Trophoblast cell (in vitro differentiated cells and primary cell): ENCODE measurements at places on chromosomes 4 and X.

DNA sequence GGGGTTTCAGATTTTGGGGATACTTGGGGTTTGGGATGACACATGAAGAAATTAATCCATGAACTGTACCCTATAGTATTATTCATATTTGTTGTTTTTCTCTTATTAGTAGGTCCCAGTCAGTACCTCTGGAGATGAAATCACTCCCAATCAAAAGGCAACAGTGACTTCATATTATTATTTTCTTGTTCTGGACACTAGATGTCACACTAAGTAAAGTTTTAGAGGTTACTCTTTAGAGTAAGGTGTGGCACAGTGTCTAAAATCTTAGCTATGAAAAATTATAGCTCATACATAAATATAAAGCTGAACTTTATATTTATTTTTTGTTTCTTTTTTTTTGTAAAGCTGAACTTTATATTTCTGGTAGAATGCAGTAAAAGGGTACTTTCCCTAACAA, 35.1 kb downstream of the FAM114A1 start:
- no peak for DNase-seq

DNA sequence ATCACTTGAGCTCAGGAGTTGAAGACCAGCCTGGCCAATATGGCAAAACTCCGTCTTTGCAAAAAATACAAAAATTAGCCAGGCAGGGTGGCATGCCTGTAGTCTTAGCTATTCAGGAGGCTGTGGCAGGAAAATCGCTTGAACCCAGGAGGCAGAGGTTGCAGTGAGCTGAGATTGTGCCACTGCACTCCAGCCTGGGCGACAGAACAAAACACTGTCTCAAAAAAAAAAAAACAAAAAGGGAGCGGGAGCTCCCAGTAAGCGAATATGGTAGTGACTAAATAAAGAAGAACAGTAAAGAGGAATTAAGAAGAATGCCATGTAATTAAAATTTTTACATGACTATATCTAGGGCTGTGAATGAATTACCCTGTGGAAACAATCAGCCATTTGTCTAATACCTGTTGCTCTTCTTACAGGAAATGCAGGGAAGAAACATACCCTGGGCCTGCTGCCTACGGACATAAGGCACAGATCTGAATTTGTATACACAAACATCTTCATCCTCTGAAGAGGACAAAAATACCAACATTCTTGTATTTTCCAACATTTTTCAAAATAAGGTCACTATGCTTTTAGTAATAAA, 11.4 kb downstream of the WDFY3 start:
- DNase-seq: no peak

GRCh38 chr4:15317246-15317645, 110.6 kb upstream of the C1QTNF7 start:
- no peak for DNase-seq

DNA sequence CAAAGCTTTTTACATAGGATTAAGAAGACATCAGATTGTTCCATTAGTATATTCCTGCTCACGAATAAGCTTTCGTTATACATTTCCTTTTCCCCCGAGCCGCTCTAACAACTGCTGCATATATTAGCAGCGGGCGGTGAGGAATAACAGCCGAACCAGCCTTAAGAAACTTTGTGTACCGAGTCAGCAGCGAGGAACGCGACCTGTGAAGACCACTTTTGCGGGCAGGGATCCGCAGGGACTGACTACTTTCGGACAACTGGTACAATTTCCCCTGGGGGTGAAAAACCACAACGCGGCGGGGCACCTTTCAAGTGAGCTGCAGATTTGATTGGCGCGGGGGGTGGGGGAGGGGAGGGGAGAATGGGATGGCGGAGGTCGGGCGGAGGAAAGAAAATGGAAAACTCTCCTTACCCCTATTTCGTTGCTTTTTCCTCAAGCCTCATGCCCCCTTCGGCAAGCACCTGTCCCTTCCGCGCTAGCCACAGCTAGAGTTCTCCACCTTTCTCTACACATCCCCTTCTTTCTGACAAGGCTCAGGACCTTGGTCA, 5.9 kb upstream of the PITX2 start:
- no peak for DNase-seq

GRCh38 chrX:68644861-68645260, 2.6 kb upstream of the STARD8 start:
- DNase-seq: no peak

DNA sequence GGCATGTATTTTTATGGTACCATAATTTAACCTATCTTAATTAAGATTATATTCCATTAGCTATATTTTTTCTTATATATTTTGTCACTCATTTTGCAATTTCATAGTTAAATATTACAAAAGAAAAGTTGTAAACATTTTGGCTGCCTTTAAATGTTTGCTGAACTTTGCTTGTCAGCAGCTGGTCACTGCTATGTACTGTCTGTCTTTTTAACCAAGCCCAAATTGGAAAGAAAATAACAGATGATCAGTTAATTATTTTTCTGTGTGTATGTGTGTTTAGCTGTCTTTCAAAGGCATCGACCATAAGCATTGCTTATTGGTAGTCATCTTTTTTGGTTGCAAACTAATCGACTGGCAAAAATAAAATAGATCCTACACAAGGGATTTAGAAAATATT, 54.4 kb upstream of the SMAD1 start:
- no peak for DNase-seq

DNA sequence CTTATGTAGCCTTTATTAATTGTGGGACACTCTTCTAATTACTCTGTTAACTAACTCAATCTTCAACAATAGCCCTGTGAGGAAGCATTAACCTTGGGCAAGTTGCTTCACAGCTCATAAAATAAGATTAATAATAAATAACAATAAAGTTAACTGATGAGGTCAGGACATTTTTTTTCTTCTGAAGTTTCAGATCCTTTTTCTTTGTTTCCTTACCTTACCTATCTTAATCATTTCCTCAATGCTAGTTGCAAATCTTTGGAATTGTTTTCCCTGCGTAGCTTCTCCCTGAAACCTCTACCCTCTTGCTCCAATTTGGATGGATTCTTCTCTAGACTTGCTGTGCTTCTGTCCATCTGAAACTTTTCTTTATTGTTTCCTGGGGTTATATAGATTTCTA, 17.5 kb upstream of the PLAC8 start:
- DNase-seq: no peak

DNA sequence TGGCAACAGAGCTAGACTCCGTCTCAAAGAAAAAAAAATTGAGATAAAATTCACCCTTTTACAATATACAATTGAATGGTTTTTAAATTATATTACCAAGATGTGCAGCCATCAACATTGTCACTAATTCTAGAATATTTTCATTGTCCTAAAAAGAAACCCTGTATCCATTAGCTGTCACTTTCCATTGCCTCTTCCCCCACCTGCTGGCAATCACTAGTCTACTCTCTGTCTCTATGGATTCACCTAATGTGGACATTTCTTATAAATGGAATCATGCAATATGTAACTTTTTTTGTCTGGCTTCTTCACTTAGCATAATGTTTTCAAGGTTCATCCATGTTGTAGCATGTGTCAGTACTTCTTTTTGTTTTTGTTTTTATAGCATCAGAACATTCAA, 20.8 kb downstream of the ABHD18 start:
- no peak for DNase-seq

DNA sequence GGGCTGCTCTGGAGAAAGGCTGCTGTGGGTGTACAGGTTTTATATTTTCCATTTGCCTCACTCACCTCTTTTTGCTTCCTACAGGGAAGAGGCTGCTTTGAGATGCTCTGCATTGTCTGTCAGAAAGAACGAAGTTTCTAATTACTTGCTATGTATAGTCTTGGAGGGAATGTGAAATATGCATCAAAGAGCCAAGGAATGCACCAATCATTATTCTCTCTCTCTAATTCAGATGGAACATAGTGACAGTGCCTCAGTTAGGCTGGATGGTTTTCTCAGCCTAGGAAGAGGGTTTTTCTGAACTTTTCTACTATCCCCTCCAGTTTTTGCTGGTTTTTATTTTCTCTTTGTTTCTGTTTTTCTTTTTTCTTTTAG, 106.8 kb upstream of the SLC4A4 start:
- no peak for DNase-seq

DNA sequence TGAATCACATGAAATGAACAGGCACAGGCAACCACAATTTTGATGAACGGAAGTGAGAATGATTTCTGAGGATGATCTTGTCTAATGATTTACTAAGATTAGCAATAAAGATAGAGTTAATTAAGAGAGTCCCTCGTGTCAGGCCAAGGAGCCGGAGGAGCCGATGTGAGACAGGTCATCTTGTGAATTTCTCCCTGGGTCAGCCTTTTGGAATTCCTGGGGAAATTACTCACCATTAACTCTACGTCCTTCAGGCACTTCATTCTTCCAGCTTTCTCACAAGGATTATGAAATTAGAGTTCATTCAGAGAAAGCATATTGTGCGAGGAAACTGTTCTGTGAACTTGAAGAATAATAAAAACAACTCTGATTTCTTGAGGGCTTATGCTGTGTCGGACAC, 86.7 kb downstream of the PSAPL1 start:
- DNase-seq: no peak

- peak; percentile 88 for DNase-seq
Observed at GRCh38 chr4:8468746-8469535, 28.4 kb downstream of the TRMT44 start.

DNA sequence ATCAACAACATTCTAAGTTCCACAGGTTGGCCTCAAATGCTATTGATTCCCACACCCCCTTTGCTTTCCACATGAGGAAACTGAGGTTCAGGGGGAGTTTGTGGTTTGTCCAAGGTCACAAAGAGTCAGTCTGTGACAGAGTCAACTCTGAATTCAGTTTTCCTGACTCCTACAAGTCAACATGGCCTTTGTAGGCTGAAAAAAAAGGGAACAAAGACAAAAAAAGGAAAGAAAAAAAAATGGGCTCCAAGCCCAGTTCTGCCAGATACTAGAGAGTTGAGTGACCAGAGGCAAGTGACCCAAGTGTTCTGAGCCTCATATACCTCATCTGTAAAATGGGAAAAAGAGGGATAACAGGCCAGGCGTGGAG, 16.5 kb upstream of the PIM2 start:
- no peak for DNase-seq

GRCh38 chrX:102723456-102723855, 2.9 kb downstream of the GPRASP3 start:
- no peak for DNase-seq

DNA sequence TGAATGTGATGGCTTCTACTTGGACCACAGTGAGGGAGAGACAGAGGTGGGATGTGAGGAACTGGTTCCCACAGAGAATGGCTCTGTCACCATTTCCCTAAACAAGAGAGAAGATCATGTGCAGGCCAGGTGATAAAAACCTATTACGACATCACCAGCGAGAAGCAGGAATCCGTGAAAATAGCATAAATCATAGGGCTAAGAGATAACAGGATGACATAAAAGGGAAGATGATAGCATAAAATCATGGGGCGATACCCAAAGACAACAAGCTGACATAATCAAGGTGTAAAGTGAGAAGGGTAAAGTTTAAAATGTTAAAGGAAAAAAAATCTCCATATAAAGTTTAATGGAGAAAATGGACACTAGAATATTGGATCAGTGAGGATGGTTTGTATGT, 205.5 kb upstream of the SLIT2 start:
- DNase-seq: no peak

- DNase-seq: peak; percentile 59
Observed at GRCh38 chr4:55303760-55304165, 42.3 kb upstream of the SRD5A3 start.

DNA sequence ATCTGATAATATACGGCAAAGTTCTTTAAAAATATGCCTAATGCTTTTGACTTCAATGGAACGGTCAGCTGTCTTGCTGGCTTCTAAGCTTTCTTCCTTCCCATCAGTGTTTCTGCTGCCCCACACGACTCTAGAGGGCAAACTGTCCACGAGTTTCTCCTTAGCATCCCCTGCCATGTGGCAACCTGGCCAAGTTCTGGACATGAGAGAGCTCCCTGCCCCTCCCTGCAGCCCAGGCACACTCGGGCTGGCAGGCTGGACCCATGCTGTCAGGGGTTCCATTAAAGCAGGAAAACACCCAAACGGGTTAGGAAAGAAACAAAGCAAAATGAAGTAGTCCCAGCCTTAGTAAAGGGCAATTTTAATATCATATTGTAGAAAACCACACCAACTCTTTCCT, 38.8 kb downstream of the KDR start:
- no peak for DNase-seq

- peak; percentile 43 for DNase-seq
Observed at GRCh38 chr4:112704991-112705845, 68.3 kb downstream of the LARP7 start.

DNA sequence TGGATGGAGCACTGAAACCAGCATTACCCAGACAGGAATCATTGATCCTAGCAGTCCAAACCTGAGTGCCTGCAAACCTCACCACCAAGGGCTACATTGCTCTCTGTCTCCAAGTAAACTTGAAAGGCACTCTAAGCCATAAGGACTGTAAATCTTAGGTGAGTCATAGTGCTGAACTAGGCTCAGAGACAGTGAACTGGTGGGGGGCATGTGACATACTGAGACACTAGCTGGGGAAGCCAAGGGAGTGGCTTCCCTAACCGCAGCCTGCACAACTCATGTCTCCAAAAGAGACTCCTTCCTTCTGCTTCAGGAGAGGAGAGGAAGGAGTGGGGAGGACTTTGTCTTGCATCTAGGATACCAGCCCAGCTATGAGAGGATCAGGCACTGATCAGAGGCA, 235.5 kb upstream of the ACTRT1 start:
- DNase-seq: no peak

GRCh38 chrX:283115-283845, 2.1 kb downstream of the PLCXD1 start:
- peak; percentile 83 for DNase-seq

GRCh38 chr4:142095886-142096605, 459.7 kb downstream of the IL15 start:
- DNase-seq: no peak

DNA sequence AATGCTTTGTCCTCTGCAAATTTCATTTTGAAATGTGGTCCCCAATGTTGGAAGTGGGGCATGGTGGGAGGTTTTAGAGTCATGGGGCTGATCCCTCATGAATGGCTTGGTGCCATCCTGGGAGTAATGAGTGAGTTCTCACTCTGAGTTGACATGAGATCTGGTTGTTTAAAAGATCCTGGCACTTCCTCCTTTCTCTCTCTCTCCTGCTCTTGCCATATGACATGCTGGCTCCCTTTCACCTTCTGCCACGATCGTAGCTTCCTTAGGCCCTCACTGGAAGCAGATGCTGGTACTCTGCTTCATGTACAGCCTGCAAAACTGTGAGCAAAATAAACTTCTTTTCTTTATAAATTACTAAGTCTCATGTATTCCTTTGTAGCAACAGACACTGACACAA, 262.0 kb downstream of the IL15 start:
- no peak for DNase-seq

GRCh38 chrX:44873415-44874276, 658 bp downstream of the KDM6A start:
- DNase-seq: peak; percentile 72
